MCF 10A (cell line): ENCODE measurements at places on chromosomes 13 and 19. TPM values are rescaled to one million over a fixed set of nuclear protein-coding genes. Genes with fewer than 3 reads are reported as not detected.

Gene MBD3L2
- not detected in 2 replicates for total RNA-seq

DNA sequence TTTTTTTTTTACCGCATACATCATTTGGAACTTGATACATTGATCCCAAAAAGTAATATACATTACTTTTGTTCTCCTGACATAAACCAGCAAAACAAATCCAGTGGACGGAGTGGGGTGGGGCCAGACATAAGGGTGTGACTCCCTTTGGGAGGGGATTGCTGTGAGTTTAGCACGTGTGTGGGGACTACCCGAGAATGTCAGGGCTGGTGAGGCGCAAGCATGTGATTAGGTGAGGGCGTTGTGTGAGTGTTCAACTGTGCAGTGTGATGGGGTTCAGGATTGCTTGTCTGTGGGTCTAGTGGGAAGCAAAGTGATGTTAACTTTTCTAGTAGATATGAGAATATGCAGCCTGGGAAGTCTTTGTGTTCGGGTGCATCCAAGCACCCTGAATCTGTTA is 468.0 kb downstream of the TSHZ3 start:
- no peak overlapping the region for H3K27ac ChIP-seq
- H3K4me3 ChIP-seq = no peak overlapping the region
- no peaks in the 10 kb centered on the region for H3K4me1 ChIP-seq
- no peaks in the 10 kb centered on the region for H3K36me3 ChIP-seq

Gene CYP2A6
- total RNA-seq = not detected in 2 replicates

DNA sequence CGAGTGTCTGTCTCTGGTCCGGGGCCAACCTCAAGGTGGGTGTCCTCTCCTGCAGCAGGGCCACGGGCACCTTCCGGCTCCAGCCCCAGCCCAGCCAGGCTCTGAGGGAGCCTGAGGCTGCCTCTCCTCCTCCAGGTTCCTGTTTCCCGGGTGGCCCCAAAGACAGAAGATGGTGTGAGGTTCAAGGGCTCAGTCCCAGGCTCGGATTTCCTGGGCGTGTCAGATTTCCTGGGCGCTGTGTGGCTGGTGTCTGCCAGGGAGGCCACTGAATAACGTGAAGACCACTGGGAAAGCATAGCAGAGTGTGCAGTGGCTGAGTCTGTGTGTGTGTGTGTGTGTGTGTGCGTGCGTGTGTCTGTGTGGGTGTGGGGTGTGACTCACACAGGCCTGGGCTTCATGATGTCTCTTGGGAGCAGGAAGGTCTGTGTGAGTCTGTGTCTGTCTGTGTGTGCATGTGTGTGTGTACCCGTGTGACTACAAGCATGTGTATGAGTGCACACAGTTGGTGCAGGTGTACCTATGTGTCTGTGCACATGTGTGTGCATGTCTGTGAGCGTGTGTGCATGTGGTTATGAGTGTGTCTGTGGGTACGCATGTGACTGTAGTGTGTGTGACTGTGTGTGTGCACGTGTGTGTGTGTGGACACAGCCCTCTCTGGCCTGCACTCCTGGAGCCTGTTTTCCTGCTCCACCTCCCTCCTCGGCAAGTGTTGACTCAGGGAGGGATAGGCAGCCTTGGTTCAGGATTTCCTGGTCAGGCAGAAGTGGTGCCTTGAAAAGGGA is 28.3 kb downstream of the CEBPA start:
- no peak overlapping the region for H3K4me3 ChIP-seq
- H3K27ac ChIP-seq = no peak overlapping the region
- H3K27me3 ChIP-seq = no peaks in the 10 kb centered on the region
- peaks cover 8% of the 10 kb centered on the region for H3K4me1 ChIP-seq

Gene ISYNA1
- 6.8 and 7.7 TPM in 2 replicates for total RNA-seq

DNA sequence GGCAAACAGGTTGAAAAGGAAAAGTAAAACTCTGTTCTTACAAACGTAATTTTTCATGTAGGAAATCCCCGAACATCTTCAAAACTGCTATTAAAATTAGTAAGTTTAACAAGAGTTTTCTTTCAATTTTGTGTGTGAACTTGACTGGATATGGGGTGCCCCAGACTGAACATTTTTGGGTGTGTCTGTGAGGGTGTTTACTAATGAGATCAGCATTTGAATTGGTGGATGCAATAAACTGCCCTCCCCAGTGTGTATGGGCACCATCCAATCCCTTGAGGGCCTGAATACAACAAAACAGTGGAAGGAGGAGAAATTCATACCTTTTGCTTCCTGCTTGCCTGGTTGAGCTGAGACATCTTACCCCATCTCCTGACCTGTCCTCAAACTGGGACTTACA is 11.8 kb downstream of the HAUS8 start:
- peaks cover 6% of the 10 kb centered on the region for H3K4me1 ChIP-seq
- no peak overlapping the region for H3K27ac ChIP-seq
- H3K36me3 ChIP-seq = peaks cover 17% of the 10 kb centered on the region
- DNase-seq = no peak
- H3K27me3 ChIP-seq = no peaks in the 10 kb centered on the region

DNA sequence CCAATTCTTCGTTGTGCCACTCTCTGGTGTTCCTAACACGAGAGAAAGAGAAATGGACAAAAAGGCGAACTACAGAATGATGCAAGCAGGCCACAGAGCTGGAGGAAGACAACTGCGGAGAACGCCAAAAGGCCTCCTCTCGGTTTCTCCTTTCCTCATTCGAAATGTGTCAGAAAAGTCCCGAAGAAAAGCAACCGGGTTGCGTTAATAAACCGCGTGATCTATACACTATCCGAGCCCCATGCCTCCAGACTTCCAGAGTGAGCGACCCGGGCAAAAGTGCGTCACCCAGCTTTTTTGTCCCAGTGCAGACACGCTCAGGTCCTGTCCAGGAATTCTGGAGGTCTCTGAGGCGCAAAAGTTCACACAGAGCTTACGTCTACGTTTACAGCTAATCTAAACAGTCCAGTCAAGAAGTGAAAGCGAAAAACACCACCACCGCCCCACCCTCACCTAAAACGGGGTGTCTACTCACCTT is 413 bp downstream of the N4BP2L2 start:
- H3K4me1 ChIP-seq = peaks cover 33% of the 10 kb centered on the region
- H3K36me3 ChIP-seq = peaks cover 41% of the 10 kb centered on the region
- peak overlapping the region; percentile 98 for H3K4me3 ChIP-seq
- no peaks in the 10 kb centered on the region for H3K27me3 ChIP-seq
- no peak for DNase-seq

Gene GNA15
- total RNA-seq = 32.9 and 47.1 TPM in 2 replicates

GRCh38 chr13:44649104-44649428 is 72.9 kb upstream of the TSC22D1 start:
- no peaks in the 10 kb centered on the region for H3K4me1 ChIP-seq
- no peak for DNase-seq
- H3K36me3 ChIP-seq = no peaks in the 10 kb centered on the region
- H3K4me3 ChIP-seq = no peak overlapping the region
- no peak overlapping the region for H3K27ac ChIP-seq

DNA sequence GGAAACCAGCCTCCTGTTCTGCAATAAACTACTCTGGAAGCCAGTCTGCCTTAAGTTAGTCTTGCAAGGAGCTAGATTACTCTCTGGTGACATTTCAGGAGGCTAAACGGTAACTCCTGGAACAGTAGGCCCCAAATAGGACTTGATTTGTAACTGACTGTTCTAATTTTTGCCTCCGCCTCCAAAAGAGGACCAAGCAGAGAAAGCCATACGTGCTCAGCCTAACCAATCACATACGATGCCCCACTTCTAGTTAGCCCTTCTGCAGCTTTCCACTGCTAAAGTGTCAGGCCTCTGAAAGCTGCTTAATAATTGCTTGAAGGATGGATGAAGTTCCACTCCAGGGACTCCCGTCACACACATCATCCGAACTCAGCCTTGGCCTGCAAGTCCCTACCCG is 744 bp downstream of the ZNF805 start:
- no peaks in the 10 kb centered on the region for H3K27me3 ChIP-seq
- peak overlapping the region; percentile 70 for H3K27ac ChIP-seq
- H3K36me3 ChIP-seq = peaks cover 32% of the 10 kb centered on the region
- DNase-seq = peak; percentile 12

- H3K36me3 ChIP-seq = no peaks in the 10 kb centered on the region
- no peaks in the 10 kb centered on the region for H3K27me3 ChIP-seq
- DNase-seq = no peak
- no peak overlapping the region for H3K27ac ChIP-seq
- H3K4me1 ChIP-seq = peaks cover 8% of the 10 kb centered on the region
These were observed 1287.7 kb downstream of the SLITRK5 start for GRCh38 chr13:88958821-88959220.

Gene LGALS14
- not detected in 2 replicates for total RNA-seq

DNA sequence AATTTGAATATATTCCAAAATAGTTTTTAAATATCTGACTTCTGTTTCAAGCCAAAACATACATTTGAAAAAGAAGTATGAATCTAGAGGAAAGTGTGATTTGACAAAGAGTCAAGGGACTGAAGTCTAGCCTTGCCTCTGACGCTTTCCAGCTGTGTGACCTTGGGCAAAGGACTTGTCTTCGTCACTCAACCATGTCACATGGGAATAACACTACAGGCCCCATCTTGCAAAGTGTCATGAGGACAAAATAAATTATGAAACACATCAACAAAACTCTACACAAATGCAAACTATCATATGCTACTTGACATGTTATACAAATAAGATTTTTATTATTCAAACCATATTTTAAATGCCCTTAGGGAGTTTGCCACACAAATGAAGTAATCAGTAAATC is 73.0 kb downstream of the CYSLTR2 start:
- H3K27ac ChIP-seq = no peak overlapping the region
- H3K27me3 ChIP-seq = no peaks in the 10 kb centered on the region
- no peak overlapping the region for H3K4me3 ChIP-seq

Gene PNMA8C
- total RNA-seq = not detected in 2 replicates

Gene ZNF625
- 0.37 TPM in 1 of 2 replicates, not detected in the other for total RNA-seq

- H3K27me3 ChIP-seq = no peaks in the 10 kb centered on the region
- H3K36me3 ChIP-seq = peaks cover 26% of the 10 kb centered on the region
- DNase-seq = peak; percentile 67
- H3K4me1 ChIP-seq = peaks cover 15% of the 10 kb centered on the region
- H3K27ac ChIP-seq = peak overlapping the region; percentile 82
These were observed 43.1 kb downstream of the PAN3 start for GRCh38 chr13:28181413-28181812.

Gene SYCN
- total RNA-seq = not detected in 2 replicates

GRCh38 chr13:95874286-95874685 is 178.9 kb downstream of the UGGT2 start:
- H3K4me1 ChIP-seq = no peaks in the 10 kb centered on the region
- peaks cover 29% of the 10 kb centered on the region for H3K36me3 ChIP-seq
- no peak for DNase-seq
- no peak overlapping the region for H3K4me3 ChIP-seq
- H3K27ac ChIP-seq = no peak overlapping the region

- H3K4me1 ChIP-seq = peaks cover 45% of the 10 kb centered on the region
- no peak overlapping the region for H3K27ac ChIP-seq
These were observed 5.9 kb downstream of the MTMR6 start for GRCh38 chr13:25281193-25281934.

Gene PCDH9
- 7.2 and 10.1 TPM in 2 replicates for total RNA-seq

DNA sequence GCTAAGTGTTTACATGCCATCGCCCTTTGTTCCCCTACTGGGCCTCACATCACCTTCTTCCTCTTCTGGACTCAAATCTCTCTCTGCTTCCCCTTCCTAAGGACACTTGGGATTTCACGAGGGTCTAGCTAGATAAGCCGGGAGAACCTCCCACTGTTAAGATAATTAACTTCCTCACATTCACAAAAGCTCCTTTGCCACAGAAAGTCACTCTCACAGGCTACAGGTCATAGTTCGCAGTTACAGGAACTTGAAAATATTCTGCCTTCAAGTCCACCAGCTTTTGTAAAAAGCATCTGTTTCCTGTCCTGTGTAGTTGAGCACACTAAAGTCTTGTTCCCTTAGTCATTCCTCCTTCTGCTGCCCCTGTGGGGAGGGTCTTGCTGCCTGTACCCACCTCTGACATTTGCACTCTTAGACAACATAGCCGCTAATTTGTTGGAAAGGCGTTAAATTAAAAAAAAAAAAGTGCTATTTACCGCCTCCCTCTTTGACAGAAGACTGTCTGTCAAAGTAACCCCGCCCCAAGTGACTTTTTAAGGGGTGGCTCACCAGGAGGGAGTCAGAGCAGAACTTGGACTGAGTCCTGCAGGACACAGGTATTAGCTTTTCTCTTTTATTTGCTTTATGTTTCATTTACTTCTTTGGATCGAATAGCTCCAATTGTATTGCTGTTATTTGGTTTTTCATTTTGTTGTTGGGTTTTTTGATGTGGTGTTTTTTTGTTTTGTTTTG is 26.8 kb upstream of the CEACAM21 start:
- H3K27me3 ChIP-seq = peaks cover 100% of the 10 kb centered on the region
- H3K4me1 ChIP-seq = no peaks in the 10 kb centered on the region
- no peak overlapping the region for H3K27ac ChIP-seq

DNA sequence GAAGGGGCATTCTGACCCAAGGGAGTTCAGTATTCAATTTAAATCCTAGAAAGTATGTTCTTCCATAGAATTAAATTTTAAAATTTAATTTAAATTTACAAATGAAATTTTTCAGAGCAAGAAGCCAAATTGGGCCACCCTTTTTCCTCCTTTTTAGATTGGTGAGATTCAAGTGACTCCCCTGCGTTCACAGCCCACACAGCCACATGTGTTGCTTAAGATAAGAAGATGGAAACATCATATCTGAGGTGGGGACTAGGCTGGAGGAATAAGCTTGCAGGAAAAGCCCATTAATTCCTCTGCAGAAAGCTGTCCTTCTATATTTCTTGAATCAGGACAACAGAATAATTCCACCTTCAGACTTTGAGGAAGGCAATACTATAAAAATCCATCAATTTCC is 392.7 kb upstream of the ZNF507 start:
- H3K27me3 ChIP-seq = no peaks in the 10 kb centered on the region
- H3K36me3 ChIP-seq = no peaks in the 10 kb centered on the region
- H3K4me3 ChIP-seq = no peak overlapping the region
- H3K27ac ChIP-seq = no peak overlapping the region
